ENCODE measurements at places on chromosomes 7 and 10. TPM values are rescaled to one million over a fixed set of nuclear protein-coding genes. Genes with fewer than 3 reads are reported as not detected.

MEIG1 gene
- total RNA-seq: not detected

WDFY4 gene
- not detected for total RNA-seq

GRCh38 chr7:2633538-2634266 is 1.9 kb downstream of the TTYH3 start:
- DNase-seq: no peak

DNA sequence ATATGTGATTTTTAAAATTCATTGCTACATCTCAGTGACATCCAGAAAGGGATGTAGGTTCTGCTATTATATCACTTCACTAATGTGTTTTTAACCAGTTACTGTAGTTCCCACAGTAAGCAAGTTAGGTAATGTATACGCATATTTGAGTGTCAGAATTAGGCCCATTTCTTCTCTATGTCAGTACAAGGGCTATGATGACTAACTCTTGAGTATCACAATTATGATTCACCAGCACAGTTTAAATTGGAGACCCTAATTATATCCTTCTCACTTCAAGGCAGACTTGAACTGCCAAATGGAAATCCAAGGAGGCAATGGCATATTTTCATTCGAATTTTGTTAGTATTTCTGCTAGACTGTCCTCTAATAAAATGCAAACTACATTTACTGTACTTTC is 23.6 kb downstream of the BZW2 start:
- DNase-seq: no peak

DNA sequence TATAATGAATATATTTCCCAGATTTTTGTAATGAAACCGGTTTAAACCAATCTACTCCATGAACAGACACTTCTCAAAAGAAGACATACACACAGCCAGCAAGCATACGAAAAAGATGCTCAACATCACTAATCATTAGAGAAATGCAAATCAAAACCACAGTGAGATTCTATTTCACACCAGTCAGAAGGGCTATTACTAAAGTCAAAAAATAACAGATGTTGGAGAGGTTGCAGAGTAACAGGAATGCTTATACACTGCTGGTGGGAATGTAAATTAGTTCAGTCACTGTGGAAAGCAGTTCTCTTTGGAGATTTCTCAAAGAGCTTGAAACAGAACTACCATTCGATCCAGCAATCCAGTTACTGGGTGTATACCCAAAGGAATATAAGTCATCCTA is 240.7 kb downstream of the TSPAN12 start:
- DNase-seq: no peak

DNA sequence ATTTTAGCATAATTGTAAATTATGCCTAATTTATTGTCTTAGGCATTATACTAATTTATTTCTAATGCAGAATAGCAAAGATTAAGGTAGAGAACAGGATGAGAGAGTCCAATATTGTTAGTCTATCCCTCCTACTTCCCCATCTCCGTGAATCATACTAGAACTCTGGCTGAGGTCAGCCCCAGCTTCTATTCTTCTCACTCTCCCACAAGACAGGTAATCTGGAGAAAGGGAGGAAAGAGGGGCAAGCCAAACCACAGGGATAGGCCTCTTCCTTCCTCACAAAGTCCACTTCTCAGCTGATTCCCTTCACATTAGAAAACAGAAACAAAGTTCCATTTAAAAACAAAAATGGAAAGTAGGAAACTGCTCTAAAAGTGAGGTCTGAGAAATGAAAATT is 117.5 kb upstream of the LAMB4 start:
- DNase-seq: no peak

- no peak for DNase-seq
These were observed 17.4 kb downstream of the ADGRA1 start for GRCh38 chr10:133104963-133105640.

GRCh38 chr7:33744293-33745075 is 160.9 kb upstream of the BMPER start:
- DNase-seq: no peak
